ENCODE measurements at places on chromosomes 1 and 21. TPM values are rescaled to one million over a fixed set of nuclear protein-coding genes. Genes with fewer than 3 reads are reported as not detected.

FCRLB gene
- total RNA-seq, result 0.19 TPM

ID3 gene
- total RNA-seq, result 73.0 TPM

SELP gene
- total RNA-seq, result 9.0 TPM

ATP6V1G3 gene
- not detected for total RNA-seq

PUSL1 gene
- 10.6 TPM for total RNA-seq

NMNAT2 gene
- total RNA-seq, result 2.1 TPM

AADACL3 gene
- not detected for total RNA-seq

SYDE2 gene
- 21.4 TPM for total RNA-seq

RAB29 gene
- total RNA-seq, result 15.0 TPM

FCRL6 gene
- total RNA-seq, result 0.32 TPM

CAP1 gene
- total RNA-seq, result 72.6 TPM

OR14K1 gene
- total RNA-seq, result not detected

MAB21L3 gene
- not detected for total RNA-seq

SLC45A3 gene
- total RNA-seq, result 6.9 TPM

F3 gene
- total RNA-seq, result 21.5 TPM

ZFP69B gene
- total RNA-seq, result 1.3 TPM

CCT8 gene
- total RNA-seq, result 108 TPM

RNF207 gene
- 70.1 TPM for total RNA-seq

RXFP4 gene
- total RNA-seq, result not detected

OR2L5 gene
- total RNA-seq, result not detected

FAM151A gene
- 2.1 TPM for total RNA-seq

GBP3 gene
- total RNA-seq, result 6.6 TPM

CYP4A22 gene
- 0.16 TPM for total RNA-seq

GBP7 gene
- not detected for total RNA-seq

OR6P1 gene
- not detected for total RNA-seq

DCDC2B gene
- not detected for total RNA-seq

VSIG8 gene
- not detected for total RNA-seq

CD1B gene
- total RNA-seq, result not detected

Data from Right ventricle myocardium superior (tissue), 1 donor.